ENCODE measurements at places on chromosomes 16 and 17.

- DNase-seq = no peak
Measured at GRCh38 chr16:57299009-57299718, 14.7 kb upstream of the PLLP start.

DNA sequence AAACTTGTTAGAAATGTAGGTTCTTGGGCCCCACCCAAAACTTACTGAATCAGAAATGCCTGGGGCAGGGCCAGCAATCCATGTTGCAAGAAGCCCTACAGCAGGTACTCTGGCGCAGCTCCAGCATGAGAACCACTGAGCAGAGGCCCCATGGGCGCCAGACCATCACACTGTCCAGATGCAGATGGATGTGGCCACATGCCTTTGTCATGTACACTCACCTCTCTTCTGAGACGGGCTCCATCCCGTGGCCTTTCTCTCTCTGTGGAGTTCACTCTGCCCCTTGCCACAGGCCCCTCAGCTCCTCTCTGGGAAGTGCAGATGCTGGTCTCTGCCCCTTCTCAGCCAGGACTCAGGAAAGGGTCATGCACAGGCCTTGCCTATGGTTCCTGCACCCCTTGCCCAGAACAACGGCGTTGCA is 2.3 kb upstream of the CCNF start:
- no peak for DNase-seq

GRCh38 chr16:80608946-80609345 is 68.2 kb downstream of the DYNLRB2 start:
- no peak for DNase-seq

DNA sequence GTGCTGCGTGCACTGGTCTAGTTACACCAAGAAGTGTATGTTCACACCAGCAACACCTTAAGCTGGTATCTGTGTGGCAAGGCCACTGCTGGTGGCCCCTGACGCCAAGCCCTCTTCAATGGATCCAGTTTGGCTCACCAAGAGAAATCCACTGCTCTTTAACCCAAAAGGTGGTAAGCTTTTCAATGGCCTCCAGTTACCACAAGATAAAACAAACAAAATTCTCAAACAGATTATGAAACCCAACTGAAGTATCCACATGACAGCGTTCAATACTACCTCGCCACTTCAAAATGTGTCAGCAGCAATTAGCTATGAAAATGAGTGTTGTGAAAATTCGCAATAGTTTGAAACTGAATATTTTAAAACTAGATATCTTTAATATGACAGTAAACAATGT is 96.5 kb upstream of the AKTIP start:
- DNase-seq = no peak

DNA sequence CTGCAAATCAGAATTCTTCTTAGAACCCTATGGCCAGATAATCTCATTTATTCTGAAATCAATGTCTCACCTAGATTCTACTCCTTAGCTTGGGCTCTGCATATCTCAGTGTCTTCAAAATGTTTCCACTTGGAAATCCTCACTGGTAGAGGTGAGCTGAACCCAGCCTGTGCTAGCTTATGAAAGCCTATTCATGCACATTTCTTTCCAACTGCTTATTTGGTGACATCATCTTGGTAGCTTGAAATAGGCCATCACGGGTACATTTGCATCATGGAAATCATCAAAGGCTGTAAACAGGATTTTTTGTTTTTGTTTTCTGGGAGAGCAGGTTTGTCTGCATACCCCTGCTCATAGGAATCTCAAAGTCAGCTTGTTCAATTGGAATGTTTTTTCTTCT is 130.8 kb downstream of the KCNJ18 start:
- no peak for DNase-seq

DNA sequence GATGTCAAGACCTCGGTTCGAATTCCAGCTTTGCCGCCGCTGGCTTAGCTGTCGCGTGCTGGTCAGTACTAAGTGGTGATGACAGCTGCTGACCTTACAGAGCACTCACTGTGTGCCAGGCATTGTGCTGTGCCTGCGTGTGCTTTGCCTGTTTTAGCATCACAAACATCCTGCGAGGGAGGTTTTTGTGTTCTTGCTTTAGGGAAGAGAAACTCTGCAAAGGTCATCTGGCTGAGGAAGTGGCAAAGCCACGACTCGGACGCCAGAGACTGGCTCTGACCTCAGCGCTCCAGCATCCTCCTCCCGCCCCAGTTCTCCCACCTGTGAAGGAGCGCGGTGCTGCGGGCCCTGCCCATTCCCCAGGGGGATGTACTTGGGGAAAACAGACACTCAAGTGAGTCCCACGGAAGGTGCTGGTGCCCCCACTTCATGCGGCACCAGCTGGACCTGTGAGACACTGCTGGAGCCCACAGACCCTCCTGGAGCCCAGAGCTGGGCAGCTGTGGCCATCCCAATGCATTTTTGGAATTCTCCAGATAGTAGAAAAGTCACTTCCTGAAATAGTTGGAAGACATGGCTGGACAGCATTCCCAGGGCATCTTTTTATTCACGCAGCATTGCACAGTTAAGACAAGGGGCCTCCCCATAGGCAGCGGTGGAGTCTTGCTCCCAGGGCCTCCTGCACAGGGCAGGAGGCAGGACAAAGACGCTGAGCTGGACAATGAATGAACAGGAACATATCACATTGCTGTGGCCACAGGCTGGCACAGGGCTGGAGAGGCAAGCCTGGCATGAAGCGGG is 20.0 kb upstream of the HERPUD1 start:
- DNase-seq = no peak

- no peak for DNase-seq
Measured at GRCh38 chr17:4195306-4195705, 52.3 kb downstream of the CYB5D2 start.

DNA sequence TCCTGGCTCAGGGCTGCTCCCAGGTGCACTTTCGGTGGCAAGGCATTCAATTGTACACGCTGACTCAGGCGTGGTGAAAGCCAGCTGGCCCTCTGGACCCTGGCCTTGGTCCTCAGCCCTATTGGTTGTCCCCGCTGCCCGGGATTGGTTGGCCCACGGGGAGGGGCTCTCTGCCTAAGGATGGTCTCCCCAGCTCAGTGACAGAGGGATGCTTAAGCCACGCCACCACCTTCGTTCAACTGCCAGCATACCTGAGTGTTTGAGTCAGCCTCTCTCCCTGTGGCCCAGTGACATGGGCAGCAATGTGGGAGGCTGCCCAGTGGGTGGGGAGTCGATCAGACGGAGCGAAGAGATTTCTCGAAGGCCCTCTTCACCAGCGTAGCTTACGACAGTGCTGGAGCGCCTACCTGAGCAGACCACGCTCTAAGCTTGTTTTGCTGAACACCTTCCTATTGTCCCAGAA is 30.3 kb downstream of the IRF8 start:
- DNase-seq = no peak

GRCh38 chr16:86100205-86101136 is 201.5 kb downstream of the IRF8 start:
- DNase-seq = no peak

- DNase-seq = no peak
Measured at GRCh38 chr16:4450931-4451519, 23.4 kb downstream of the NMRAL1 start.

DNA sequence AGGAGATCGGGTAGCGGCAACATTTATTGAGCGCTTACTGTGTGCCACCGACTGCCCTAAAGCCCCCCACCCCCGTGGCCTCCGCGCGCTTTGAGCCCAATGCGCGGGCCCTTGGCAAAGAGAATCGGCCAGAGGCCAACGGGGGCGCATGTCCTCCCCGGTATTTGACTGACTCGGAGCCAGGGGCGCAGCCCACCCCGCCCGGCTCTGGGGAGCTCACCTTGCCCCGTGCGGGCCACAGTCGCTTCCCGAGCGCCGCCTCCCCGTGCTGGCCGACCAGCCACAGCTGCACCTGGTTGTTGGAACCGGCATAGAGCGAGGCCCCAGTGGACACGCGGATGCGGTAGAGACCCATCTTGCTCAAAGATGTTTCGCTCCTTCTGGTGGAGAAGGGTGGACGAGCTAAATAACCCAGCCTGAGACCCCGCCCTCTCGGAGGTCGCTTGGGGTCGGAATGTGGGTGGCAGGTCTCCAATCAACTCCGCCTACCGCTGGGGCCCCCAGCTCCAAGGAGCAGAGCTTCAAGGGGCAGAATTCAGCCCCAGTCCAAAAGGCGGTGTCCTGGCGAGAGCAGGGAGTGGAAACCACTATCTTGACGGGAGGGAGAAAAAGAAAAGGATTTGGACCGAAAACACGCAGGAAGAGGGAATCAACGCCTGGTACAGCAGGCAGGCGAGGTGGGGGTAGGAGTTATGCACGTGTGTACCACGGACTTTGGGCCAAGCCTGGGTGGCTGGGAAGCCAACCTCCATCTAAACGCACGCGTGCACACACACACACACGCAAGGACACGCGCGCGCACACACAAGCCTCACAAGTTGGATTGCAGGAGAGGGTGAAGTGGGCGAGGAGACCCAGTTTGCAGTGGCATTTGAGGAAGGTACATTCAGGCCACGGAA is at the start of gene ALOX15:
Gene ALOX15, minus strand, starts transcription at position 382 of the 899 bp plus-strand sequence. Its CDS starts 27 bp downstream, at position 355.
- DNase-seq = peak; percentile 55

GRCh38 chr16:78230832-78231231 is 131.4 kb downstream of the WWOX start:
- no peak for DNase-seq

DNA sequence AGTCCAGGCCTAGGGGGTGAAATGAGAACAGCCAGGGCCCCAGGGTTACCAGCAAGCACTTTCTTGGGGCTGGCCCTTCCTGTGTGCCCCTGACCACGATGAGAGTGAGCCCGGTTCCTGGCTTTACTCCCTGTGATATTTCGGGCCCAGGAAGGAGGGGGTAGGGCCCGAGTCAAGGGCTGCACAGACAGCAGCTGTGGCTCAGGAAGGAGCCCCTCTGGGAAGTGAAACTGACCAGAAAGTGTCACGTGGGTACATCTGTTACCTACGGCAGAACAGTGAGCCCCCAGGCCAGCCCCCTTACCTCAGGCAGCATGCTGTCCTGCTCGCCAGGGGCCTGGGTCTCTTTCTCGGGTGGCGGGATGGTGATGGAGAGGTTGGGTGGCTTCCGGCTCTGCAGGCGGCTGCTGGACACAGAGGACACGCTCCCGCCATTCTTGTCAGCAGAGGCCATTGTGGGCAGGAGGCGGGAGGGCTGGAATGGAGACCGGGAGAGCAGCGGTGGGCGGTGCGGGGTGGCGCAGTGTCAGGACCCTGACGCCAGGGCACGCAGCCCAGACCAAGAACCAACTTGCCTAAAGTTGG is 13.8 kb downstream of the AANAT start:
- DNase-seq = no peak

GRCh38 chr16:27264151-27264550 is 4.4 kb downstream of the NSMCE1 start:
- DNase-seq = no peak

GRCh38 chr16:66036184-66036583 is 330.3 kb upstream of the CDH5 start:
- DNase-seq = no peak

DNA sequence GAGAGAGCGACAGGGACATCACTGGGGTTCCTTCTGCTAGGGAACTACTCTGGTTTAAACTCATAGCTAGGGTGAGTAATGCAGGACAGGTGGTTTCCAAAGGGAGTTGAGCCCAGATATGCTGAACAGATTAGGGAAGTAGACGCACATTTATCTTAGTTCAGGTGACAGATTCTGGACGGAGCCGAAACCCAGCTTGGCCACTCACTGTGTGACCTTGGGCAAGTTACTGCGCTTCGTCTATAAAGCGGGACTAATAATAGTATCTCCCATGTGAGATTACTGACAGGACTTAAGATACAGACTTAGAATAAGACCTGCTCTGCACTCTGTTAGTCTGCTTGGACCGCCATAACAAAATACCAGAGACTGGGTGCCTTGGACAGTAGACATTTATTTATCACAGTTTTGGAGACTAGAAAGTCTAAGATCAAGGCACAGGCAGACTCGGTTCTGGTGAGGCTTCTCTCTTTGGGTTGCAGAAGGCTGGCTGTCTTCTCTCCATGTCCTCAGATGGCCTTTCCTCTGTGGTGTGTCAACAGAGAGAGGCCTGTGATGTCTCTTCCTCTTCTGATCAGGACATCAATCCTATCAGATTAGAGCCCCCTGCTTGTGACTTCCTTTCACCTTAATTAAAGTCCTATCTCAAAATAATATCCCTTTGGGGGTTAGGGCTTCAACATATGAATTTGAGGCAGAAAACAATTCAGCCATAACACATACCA is 12.1 kb downstream of the SCNN1G start:
- DNase-seq = no peak

GRCh38 chr17:48625495-48626244 is 488 bp downstream of the HOXB9 start:
- peak; percentile 75 for DNase-seq

- DNase-seq = no peak
Measured at GRCh38 chr16:23952128-23952970, 116.6 kb downstream of the PRKCB start.

GRCh38 chr17:76271669-76272540 is 6.8 kb downstream of the UBALD2 start:
- DNase-seq = peak; percentile 79

- no peak for DNase-seq
Measured at GRCh38 chr17:70365091-70365583, 195.8 kb downstream of the KCNJ2 start.

DNA sequence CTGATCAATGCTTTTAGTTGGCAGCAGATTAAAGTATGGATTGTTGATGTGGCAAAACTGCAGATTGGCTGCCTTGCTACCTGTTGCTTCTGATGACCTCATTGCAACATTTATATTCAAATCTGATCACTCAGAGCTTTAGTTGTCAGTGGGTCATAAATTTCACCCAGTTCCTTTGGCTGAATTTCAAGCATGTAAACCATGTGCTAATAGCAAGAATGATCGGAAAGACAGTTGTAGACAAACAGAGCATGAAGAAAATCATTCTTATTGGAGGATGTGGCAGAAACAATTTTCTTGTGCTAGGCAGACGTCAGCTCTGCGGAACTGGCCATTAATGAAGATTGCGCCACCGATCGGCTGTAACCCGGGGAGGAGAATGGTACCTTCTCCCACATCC is 346.6 kb upstream of the EEF2KMT start:
- DNase-seq = no peak

DNA sequence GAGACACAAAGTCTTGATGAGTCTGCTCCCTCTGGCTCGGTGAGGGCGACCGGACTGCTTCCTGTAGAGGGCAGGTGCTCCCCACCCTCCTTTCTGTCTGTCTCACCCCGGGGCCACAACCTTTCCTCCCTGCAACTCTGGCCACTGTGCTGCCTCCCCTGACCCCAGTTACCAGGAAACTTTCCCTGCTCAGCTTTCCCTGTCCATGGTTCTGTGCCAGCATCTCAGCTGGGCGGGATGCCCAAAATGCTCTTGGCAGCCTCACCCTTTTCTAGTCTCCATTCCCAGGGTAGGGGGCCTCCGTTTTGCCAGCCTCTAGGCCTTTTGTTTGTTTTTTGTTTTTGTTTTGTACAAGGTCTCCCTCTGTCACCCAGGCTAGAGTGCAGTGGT is 1.4 kb downstream of the PLD2 start:
- DNase-seq = no peak

- DNase-seq = no peak
Measured at GRCh38 chr16:87425941-87426340, 33.8 kb downstream of the MAP1LC3B start.

GRCh38 chr17:58316260-58316960 is 12.2 kb downstream of the TSPOAP1 start:
- DNase-seq = peak; percentile 25

DNA sequence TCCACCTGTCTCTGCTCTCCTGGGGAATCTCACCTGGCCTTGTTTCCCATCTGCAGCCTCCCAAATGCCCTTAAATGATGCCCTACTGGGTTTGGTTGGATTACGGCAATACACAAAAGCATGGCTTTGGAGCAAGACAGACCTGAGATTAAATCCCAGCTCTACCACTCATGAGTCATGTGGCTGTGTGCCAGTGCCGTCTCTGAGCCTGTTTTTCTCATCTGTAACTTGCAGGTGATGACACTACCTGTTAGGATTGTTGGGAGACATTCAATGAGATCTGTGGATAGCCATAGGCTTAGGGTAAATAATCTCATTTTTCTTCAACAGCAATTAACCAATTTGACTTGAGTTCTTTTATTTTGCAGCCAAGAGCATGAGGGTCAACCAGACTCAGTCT is 240.3 kb downstream of the MAF start:
- DNase-seq = no peak
